ENCODE measurements at places on chromosomes 3 and 15.

- DNase-seq, result peak; percentile 58
Measured at GRCh38 chr15:40471808-40472150, 995 bp downstream of the CHST14 start.

- no peak for DNase-seq
Measured at GRCh38 chr3:11221818-11222415, 50.3 kb upstream of the ATG7 start.

DNA sequence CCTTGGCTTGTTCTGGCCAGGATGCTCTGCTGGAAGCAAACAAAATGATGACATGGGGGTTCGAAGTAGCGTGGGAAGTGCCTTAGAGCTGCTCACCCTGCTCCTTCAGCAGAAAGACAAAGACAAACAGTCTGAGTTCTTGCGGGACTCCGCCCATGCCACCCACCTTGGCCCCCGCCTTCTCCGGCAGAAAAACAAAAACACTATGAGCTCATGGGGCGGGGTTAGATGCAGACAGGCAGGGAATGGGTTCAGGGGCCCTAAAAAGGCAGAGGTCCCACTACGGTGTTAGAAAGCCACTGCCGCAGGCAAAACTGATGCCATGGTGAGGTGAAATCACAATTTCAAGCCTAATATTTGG, 9.7 kb upstream of the NCKIPSD start:
- peak; percentile 76 for DNase-seq

DNA sequence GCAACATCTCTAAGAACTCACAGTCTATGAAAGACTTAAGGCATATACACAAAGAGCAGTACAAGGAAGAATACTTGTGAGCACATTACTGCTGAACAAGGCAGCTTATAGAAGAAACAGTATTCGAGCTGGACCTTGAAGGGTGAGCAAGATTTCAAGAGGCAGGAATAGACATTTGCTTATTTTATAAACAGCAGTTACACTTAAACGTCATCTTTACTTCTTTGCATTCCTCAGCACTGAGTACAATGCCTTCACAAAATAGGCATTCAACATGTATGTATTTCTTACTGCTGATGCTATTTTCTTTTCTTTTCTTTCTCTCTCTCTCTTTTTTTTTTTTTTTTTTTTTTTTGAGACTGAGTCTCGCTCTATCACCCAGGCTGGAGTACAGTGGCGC, 205.8 kb downstream of the ZIC4 start:
- no peak for DNase-seq

GRCh38 chr15:39367596-39367995, 213.3 kb upstream of the THBS1 start:
- no peak for DNase-seq

- DNase-seq, result no peak
Measured at GRCh38 chr3:7640787-7641186, 779.9 kb downstream of the GRM7 start.

GRCh38 chr3:17266846-17267245, 382.1 kb downstream of the PLCL2 start:
- no peak for DNase-seq
